MCF 10A (cell line): ENCODE measurements at places on chromosomes 2 and 18. TPM values are rescaled to one million over a fixed set of nuclear protein-coding genes. Genes with fewer than 3 reads are reported as not detected.

Gene INHBB
- 0.10 and 0.16 TPM in 2 replicates for total RNA-seq

Gene PRPF40A
- 140 and 147 TPM in 2 replicates for total RNA-seq

Gene SERPINB12
- not detected in 2 replicates for total RNA-seq

Gene LRRTM4
- total RNA-seq, result not detected in 2 replicates

Gene FSHR
- not detected in 2 replicates for total RNA-seq

Gene GALNT3
- total RNA-seq, result 20.2 and 24.2 TPM in 2 replicates

Gene TBC1D8
- total RNA-seq, result 48.1 and 50.9 TPM in 2 replicates

Gene POTEE
- not detected in 2 replicates for total RNA-seq

Gene LIMS2
- total RNA-seq, result not detected in 2 replicates

Gene ADRA2B
- not detected in 2 replicates for total RNA-seq

Gene PXDN
- total RNA-seq, result 96.1 and 114 TPM in 2 replicates

Gene MC4R
- total RNA-seq, result not detected in 2 replicates

Gene ACKR3
- 0.29 and 0.61 TPM in 2 replicates for total RNA-seq

Gene VWC2L
- total RNA-seq, result not detected in 2 replicates

Gene SLC19A3
- not detected in 2 replicates for total RNA-seq

Gene ASTL
- total RNA-seq, result not detected in 2 replicates

Gene SLC16A14
- 0.56 and 1.8 TPM in 2 replicates for total RNA-seq

Gene OXER1
- not detected in 2 replicates for total RNA-seq

Gene TTL
- total RNA-seq, result 53.7 and 54.6 TPM in 2 replicates

Gene NPPC
- total RNA-seq, result not detected in 2 replicates

Gene VSNL1
- 1.3 and 2.4 TPM in 2 replicates for total RNA-seq

Gene LAMA3
- 269 and 371 TPM in 2 replicates for total RNA-seq

Gene LRATD1
- total RNA-seq, result 2.2 and 4.7 TPM in 2 replicates

Gene CCBE1
- total RNA-seq, result 23.8 and 28.9 TPM in 2 replicates

Gene ERFE
- 14.5 and 18.1 TPM in 2 replicates for total RNA-seq

Gene RPRM
- total RNA-seq, result not detected in 2 replicates

Gene TNFRSF11A
- 2.3 and 3.0 TPM in 2 replicates for total RNA-seq

Gene DSG4
- total RNA-seq, result not detected in 2 replicates

Gene SP140L
- total RNA-seq, result 20.3 and 33.2 TPM in 2 replicates

Gene LIPG
- 57.8 and 67.6 TPM in 2 replicates for total RNA-seq

Gene TEKT4
- not detected in 2 replicates for total RNA-seq

Gene C1QL2
- not detected in 2 replicates for total RNA-seq

Gene GRB14
- 1.5 and 2.0 TPM in 2 replicates for total RNA-seq

Gene PLCL1
- 0.12 and 0.22 TPM in 2 replicates for total RNA-seq

Gene DLX1
- total RNA-seq, result 0.77 and 0.81 TPM in 2 replicates

Gene REL
- 11.3 and 12.6 TPM in 2 replicates for total RNA-seq
